Urothelium cell line (cell line): ENCODE measurements at places on chromosomes 4 and X.

- DNase-seq = no peak
Measured at GRCh38 chr4:87283151-87283550, 39.5 kb downstream of the HSD17B13 start.

DNA sequence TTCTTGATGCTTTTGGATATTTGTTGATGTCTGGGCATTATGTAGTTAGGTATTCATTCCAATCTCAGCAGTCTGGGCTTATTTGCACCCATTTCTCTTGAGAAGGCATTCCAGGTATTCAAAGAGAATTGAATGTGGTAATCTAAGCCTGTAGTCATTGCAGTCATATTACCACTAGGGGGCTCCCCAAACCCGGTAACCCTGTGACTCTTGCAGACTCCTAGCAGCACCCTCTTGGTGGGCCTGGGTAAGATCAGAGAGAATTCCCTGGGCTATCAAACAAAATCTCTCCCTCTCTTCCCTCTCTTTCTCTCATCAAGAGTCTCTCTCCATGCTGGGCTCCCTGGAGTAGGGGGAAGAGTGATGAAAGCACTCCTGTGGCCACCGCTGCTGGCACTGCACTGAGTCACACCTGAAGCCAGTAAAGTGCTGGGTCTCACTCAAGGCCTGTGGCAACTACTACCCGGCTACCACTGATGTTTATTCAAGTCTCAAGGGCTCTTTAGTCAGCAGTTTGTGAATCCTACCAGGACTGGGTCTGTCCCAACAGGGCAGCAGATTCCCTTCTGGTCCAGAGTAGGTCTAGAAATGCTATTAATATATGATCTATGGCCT is 187.7 kb upstream of the NUDT10 start:
- peak; percentile 36 for DNase-seq

GRCh38 chr4:19776929-19777328 is 474.8 kb upstream of the SLIT2 start:
- no peak for DNase-seq

GRCh38 chr4:138898282-138898681 is 117.3 kb upstream of the NOCT start:
- DNase-seq = no peak

DNA sequence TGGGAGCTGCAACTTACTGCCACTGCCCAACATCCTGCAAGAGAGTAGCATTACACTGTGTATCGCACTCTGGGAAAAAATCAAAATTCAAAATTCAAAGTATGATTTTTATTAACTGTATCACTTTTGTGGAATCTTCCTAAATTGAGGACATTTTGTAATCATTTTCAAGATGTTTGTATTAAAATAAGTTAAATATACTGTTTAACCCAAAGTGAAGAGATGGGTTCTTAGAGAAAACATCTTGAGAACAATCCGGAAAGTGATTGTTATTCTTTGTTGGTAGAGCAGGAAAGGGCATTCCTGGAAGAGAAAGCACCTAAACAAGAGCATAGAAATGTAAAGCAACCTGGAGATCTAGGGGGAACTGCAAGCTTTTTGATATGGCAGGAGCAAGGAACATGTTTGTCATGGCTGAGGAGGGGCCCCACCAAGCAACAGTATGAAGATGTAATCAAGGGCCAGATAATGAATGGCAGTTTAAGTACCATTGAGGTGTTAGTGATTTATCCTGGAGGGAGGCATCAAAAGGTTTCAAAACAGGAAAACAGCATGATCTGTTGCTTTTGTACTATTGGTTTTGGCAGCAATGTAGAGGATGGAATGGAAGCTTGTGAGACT is 14.1 kb upstream of the SEC24D start:
- DNase-seq = no peak

- DNase-seq = peak; percentile 41
Measured at GRCh38 chr4:151415978-151416377, 7.0 kb downstream of the FHIP1A start.

- no peak for DNase-seq
Measured at GRCh38 chr4:94459462-94460161, 7.9 kb downstream of the PDLIM5 start.

GRCh38 chrX:72143609-72143907 is 11.8 kb upstream of the RTL5 start:
- no peak for DNase-seq

DNA sequence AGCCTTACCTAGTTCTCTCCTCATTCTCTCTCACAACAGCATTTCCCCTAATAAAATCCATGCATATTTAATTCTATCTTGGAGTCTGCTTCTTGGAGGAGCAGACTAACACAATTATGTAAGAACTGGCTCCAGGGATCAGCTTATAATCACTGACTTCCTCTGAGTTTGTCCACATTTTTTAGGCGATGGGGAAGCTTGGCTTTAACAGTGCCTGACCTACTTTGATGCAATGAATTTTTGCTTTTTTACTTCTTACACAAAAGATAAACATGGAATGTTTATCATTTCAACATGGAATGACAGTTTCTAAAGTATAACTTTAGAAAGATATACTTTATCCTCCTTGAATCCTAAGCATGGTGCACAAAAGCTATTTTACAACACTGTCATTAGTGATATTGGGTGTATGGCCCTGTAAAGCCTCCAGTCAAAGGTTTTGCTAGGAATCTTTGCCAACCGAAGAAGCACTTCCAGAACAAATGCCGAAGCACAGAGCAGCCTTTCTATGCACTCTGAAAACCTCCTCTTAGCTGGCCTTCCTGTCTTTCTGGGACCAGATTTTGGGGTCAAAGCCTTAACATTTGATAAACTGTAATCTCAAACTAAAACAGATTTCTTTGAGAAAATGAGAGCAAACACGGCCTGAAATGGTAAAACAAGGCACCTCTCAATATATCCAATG is 736 bp downstream of the BDH2 start:
- no peak for DNase-seq

GRCh38 chr4:85966373-85966772 is 393.5 kb downstream of the MAPK10 start:
- DNase-seq = no peak

DNA sequence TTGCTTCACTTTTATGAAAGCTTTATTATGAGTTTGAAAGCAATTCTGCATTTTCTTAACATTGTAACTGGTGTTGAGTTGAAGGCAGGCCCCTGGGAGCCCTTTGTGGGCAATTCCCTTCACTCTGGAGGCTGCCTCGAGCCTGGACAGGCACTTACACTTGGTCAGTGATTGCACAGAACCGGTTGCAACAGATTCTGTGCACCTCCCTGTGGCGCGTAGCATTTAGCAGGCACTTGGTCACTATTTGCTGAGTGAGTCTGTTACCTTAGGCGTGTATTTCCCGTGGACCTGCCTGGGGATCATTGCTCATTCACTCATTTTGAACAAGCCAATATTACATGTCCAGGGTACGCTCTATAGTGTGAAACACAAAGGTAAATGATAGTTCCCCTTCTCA is 80.4 kb downstream of the PTTG2 start:
- DNase-seq = no peak

- DNase-seq = no peak
Measured at GRCh38 chrX:13747836-13748235, 13.3 kb downstream of the OFD1 start.

GRCh38 chr4:9889306-9889705 is 107.9 kb downstream of the DRD5 start:
- no peak for DNase-seq

GRCh38 chr4:152936446-152937335 is 568 bp downstream of the FHDC1 start:
- no peak for DNase-seq

DNA sequence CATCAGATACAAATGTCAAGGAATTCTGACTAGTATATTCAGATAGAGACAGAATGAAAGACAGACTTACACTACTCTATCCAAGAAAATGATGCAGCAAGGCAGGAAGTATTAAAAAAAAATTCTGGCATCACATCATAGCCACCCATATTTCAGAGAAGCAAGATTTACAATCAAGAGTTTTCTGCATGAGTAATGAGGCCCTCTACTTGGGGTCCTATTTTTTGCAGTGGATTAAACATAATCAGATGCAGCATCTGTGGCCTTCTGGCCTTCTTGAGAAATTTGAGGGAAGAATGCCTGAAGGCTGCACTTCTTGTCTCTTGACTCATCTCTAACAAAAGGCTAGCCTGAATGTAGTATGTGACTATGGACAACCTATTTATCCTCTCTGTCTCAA is 48.2 kb upstream of the SLIT2 start:
- DNase-seq = no peak

DNA sequence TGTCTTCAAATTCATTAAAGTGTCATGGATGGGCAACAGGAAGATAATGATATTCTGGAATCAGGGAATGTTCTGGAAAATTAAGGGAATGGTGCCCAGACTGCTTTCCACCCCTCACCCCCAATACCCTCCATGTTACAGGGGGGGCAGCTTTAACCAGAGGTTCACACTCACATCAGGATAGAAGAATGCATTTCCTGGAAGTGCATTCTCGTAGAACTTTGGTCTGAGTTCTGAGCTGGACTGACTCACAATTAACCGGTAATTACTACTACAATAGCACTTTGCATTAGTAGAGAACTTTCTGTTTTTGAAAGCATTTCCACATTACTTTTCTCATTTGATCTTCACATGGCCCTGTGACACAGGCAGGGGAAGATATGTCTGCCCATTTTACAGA is 52.5 kb upstream of the SHISA3 start:
- no peak for DNase-seq

DNA sequence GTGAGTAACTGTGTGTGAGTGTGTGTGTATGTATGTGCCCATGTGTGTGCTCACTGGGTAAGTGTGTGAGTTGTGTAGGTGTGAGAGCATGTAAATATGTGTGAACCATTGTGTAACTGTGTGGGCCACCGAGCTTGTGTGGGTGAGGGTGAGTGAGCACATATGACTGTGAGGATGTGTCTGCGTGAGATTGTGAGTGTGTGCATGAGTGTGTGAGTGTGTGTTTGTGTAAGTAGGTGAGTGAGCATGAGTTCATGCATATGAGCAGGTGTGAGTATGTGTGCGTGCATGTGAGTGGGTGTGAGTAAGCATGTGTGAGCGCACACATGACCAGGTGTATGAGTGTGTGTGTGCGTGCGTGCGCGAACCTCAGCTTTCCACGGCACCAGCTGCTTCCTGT is 1.4 kb upstream of the ATP2B3 start:
- no peak for DNase-seq

DNA sequence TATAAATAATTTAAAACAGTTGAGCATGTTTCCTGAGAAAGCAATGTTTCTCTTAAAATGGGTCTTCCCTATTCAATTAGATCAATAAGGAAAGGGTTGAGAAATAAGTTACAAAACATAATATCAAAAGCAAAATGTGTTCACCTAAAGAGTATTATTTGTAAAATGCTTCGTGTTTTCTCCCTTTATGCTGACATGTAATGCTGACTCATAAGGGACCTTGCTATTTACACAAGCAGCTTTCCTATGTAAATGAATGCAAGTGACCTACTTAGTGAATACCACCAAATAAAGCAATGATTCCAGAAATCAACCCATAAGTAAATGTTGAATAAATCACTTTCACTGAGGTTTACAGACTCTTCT is 91.5 kb downstream of the ELOVL6 start:
- no peak for DNase-seq

DNA sequence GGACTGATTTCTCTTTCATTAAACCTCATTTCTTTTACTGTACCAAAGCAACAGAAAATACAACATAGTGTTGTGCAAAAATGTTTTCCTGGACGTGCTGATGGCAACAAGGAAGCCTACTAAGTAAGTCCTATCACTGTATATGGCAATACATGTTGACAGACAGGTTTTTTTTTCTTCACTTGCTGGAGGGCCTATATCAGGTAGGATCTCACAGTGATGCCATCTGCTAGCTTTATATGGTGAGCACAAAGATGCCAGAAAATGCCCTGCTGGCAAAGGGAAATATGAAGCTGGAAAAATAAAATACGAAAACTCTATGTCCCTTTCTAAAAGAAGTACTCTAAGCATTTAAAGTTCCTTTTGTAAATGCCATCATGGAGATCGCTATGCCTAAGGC is 119.0 kb upstream of the PDLIM3 start:
- DNase-seq = no peak

DNA sequence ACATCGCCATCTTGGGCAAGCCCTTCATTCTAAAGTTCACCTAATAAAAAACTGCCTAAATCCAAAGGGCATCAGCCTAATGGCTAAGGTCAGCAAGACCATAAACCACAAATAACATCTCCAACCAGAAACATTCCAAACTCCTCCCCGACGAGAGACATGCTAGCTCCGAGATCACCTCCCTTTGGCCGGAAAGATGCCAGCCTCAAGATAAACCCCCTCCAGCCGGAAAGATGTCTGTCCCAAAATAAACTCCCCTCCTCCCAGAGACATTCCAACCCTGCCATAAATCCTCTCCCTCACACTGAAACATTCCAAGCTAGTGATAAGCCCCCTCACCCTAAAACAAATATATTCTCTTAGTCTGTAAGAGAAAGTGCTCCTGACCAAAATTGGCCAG is 13.3 kb upstream of the DYNLT3 start:
- DNase-seq = peak; percentile 30

GRCh38 chr4:3485011-3485791 is 22.1 kb downstream of the DOK7 start:
- no peak for DNase-seq

GRCh38 chrX:132651421-132652086 is 162.7 kb upstream of the MBNL3 start:
- peak; percentile 3 for DNase-seq

DNA sequence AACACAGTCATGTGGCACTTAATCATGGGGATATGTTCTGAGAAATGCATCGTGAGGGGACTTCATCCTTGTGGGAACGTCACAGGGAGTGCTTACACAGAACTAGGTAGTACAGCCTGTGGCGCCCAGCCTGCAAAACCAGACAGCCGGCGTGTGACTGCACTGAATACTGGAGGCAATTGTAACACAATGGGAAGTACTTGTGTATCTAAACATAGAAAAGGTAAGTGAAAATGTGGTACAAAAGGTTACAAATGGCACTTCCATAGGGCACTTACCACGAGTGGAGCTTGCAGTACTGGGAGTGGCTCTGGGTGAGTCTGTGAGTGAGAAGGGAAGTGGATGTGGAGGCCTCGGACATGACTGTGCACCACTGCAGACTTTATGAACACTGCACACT is 5.2 kb downstream of the TLR3 start:
- DNase-seq = no peak

DNA sequence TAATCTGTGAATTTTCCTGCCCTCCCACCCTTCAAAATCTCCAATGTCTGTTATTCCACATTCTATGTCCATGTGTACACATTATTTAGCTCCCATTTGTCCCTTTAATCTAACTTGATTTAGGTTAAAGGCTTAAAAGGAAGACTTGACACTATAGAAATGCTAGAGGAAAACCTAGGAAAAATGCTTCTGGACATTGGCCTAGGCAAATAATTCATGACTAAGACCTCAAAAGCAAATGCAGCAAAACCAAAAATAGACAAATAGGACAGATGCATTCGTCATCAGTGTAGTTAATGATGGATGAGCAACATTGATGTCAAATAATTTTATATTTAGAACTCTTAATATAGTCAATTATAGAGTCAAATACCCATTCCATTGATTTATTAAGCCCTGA is 36.9 kb downstream of the INTU start:
- DNase-seq = no peak

- DNase-seq = no peak
Measured at GRCh38 chr4:172311682-172312081, 498.5 kb downstream of the GALNTL6 start.

- peak; percentile 54 for DNase-seq
Measured at GRCh38 chrX:155819966-155820491, 61.1 kb upstream of the VAMP7 start.
